Stimulated activated CD8-positive, alpha-beta memory T cell treated with anti-CD3 and anti-CD28 coated beads, Interleukin-15, amount 100 ng/mL, for 4 hours (primary cell): ENCODE measurements at places on chromosomes 2 and 18.

DNA sequence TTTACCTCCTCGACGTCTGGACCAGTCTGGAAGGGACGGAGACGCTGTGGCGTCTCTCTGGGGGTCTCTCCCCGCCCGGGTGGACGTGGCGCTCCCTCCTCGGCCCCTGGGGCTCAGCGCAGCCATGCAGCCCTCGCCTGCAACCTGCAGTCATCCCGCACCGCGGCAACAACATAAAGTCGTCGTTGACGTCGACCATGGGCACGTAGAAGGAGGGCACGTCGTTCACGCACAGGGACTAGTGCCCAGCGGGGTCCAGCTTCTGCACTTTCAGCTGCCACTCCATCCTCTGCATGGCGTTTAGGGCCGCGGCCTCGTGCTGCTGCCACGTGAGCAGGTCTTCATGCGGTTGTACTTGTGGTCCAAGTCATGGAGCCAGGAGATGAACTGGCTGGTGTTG, 889.6 kb upstream of the LRRTM1 start:
- DNase-seq, result no peak

DNA sequence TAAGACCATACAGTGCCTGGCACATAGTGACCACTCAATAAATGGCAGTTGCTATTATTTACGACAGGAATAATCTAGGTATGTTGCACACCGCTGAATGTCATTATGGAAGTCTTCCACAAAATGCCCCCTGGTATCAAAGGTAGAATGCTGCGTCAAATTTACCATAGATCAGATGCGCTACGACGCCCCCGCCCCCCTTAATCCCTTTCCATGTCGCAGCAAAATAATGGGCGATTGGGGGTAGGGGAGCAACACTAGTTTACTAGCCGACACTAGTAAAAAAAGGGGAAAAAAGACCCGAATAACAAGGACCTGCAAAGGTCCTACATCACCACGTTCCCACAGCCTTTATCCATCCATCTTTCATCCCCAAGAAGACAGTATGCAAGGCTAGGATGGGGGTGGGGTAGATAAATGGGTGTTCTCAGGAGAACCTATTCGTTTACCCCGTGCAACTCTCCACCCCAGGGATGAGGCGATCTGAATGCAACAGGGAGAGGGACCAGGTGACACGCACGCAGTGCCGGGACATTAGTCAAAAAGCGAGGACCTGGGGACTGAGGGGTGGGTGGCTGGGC, 455 bp downstream of the PREPL start:
- no peak for DNase-seq

GRCh38 chr2:9408641-9409151, 14.6 kb downstream of the ITGB1BP1 start:
- no peak for DNase-seq

DNA sequence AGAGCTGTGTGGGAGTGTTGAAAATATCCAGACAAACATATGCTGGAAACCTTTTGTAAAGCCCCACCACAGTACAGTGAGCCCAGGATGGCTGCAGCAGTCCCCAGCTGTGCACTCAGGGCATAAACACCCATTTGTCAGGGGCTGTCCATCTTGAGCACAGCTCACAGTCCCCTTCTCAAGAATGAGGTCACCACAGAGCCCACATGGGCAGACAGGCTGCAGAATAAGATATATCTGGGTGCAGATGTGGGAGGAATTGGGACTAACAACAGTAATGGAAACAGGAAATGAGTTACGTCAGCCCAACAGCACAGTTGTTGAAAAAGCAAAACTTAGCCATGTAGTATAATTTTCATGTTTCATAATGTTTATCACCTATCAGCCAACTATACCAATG, 219.6 kb downstream of the ETAA1 start:
- no peak for DNase-seq

GRCh38 chr2:69741229-69741574, 732 bp upstream of the ANXA4 start:
- DNase-seq, result no peak

GRCh38 chr18:73752546-73752945, 395.1 kb downstream of the FBXO15 start:
- no peak for DNase-seq

GRCh38 chr2:176653479-176654443, 384.5 kb downstream of the MTX2 start:
- no peak for DNase-seq

DNA sequence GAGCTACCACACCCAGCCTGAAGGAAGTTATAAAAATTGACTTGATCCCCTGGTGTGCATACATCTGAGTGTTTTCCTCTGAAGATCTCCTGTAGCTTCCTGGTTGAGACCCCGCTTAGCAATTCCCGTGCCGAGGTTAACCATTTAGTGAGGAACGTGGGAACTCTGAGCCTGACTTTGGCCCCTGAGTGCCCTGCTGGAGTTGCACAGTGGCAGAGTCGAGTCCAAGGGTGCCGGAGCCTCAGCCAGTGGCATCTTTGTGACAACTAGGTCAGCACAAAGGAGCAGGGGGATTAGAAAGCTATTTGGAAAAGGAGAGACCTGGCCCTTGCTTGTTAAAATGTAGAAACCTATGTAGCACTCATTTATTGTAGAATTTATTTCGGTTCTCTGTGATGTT, 561.2 kb upstream of the SALL3 start:
- DNase-seq, result no peak

GRCh38 chr2:100121124-100121718, 21.2 kb downstream of the AFF3 start:
- DNase-seq, result no peak

- no peak for DNase-seq
Measured at GRCh38 chr2:101416609-101417008, 29.3 kb upstream of the CREG2 start.

DNA sequence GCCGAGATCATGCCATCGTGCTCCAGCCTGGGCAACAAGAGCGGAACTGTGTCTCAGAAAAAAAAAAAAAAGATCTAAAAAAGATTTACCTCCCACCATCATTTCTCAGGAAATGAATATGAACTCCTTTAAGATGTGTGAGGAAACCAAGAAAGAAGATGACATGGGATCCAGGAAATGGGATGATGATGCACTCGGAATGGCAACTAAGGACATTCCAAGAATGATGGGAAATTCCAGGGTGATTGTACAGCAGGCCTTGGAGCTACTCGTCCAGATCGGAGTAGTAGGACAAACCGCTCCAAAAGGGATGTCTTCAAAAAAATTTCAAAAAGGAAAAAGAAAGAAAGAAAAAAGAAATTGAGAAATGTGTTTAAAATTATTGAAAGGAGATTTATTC, 84.9 kb upstream of the PMAIP1 start:
- DNase-seq, result no peak
